ENCODE measurements at places on chromosomes 12 and 14. TPM values are rescaled to one million over a fixed set of nuclear protein-coding genes. Genes with fewer than 3 reads are reported as not detected.

DNA sequence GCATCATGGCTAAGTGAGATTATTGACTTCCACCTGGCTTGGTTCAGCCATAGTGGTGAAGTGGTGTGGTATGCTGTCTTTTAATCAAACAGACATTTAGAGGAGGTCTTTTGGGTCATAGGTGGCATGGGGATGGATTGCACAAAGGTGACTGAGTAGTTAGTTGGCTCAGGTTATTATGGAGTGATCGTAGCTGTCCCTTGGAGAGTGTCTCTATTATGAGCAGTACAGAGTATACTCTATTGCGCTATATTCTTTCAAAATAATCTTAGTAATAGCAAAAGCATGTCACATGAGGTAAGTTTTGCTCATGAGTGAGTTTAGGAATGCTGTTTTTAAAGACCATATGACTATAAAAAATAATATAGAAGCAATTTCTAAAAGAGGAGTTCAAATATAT lies 60.4 kb downstream of the RASSF8 start:
- no peak for DNase-seq

DNA sequence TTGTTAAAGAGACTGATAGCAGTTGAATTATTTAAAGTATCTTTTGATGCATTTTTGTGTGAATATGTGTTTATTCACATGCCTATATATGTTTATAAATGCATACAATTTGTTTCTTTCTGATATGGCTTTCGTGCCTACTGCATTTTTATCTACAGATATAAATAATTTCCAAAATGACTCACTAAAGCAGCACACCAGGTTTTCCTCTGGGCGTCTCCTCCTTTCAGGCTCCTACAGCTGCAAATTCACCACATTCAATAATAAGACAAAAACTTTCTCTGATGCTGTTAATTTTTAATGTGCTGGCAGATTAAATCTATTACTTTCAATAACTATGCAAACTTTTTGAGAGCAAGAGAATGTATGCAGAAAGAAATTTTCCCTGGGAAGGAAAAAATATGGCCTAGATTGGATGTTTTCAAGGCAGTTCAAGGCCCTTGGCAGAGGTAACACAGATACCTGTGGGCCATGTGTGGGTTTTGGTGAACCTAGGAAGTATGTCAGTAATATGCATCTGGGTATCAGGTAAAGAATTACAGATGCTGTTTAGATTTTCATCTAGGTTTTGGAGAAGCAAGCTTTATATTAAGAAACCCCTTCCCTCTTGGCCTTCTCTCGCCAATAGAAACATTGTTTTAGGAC lies 381.8 kb downstream of the EGLN3 start:
- peak; percentile 75 for DNase-seq

DNA sequence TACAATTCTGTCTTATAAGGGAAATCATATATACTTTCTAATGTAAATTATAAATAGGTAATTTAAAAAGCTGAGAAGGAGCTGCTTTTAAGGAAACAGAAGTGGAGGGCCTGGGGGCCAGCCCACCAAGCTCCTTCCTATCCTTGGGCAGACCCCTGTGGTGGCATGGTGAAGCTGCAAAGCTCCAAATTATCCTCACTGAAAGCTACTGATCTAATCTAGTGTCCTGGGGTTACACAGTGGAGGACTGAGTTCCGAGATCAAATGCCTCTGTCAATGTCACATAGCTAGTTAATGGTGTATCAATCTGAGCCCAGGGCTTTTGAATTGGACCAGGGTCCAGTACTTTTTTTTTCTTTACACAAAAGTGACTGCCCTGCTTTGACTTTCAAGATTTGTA lies 355.4 kb downstream of the CEP128 start:
- DNase-seq: no peak

DNA sequence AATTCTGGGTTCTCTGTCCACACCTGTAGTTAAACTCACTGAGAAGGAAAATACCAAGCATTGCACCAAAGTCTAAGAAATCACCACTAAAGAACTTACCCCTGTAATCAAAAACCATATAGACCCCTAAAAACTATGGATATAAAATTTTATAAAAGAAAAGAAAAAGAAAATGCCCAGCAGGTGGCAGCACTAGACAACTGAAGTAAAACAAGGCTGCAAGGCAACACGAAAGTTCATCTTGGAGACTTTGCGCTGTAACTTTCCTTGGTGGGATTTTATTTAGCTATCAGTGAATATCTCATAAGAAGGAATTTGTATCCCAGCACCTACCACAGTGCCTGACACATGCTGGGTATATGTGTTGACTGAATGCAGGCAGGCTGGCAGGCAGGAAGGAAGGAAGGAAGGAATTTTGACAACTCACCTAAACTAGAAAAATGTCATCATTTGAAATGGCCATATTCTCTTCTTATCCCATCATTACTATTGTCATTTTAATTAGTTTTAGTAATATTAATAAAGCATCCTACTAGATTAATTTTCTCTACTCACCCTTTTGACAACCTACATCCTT lies 68.2 kb upstream of the ETV6 start:
- DNase-seq: peak; percentile 65

RASAL1 gene
- not detected for polyA plus RNA-seq

DNA sequence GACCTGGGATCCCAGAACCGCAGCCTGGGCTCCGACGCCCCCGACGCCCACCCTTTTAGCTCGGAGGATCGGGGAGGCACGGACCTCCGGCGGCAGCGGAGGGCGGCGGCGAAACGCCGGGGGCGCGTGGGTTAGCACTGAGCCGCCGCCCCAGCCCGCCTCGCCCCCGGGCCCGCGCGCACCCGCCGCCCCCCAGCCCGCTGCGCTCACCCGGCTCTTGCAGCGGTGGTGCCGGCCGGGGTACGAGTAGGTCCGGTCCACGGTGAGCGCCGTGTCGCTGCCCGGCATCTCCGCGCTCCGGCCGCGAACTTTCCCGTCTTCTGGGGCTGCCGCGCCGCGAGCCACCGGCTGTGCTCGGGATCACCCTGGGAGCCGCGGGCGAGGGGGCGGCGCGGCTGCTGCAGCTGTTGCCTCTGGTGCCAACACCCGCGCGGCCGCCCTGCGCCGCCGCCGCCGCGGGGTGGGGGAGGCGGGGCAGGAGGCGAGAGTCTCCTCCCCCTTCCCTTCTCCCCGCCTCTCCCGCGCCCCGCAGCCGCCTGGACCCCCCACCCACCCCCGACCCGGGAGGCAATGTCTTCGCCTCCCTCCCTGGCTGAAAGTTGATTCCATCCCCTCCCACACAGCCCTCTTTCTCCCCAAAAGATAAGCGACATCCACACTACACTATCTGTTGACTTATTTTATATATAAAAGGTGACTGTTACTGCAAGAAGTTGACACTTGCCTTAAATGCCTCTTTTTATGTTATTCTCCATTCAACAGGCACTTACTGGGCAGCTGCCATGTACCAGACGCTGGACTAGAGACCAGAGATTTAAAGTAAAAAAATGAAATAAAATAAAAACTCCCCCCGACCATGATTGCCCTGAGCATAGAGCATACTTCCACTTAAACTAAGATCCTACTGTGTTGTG lies at the start of gene TMCC3:
Gene TMCC3 (minus strand): TSS at position 415 of the 914 bp plus-strand sequence. CDS start 127 bp downstream, at position 288.
- DNase-seq: peak; percentile 72

TAS2R9 gene
- not detected for polyA plus RNA-seq

DNA sequence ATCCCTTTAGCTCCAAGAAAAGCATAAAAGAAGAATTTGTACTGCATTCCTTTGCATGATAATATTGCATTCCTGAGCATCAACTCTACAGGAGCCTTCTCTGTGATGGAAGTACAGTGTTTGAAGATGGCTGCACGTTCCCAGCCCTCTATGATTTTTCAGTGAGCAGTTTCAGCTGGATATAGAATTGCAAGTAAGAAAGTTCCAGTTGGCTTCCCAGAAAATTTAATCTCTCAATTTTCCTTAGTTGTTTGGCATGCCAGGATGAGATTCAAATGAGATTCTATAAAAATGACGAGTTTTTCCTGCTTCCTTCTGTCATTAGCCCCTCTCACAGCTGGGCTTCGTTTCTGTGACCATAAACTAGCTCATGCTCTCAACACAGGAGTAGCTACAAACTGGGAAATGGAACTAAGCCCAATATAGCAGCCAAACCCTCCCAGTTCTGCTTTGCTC lies 109.9 kb downstream of the TTC8 start:
- no peak for DNase-seq

TMTC1 gene
- polyA plus RNA-seq: 5.8 TPM

GRCh38 chr12:111842556-111843396 lies 748 bp downstream of the MAPKAPK5 start:
- peak; percentile 37 for DNase-seq

DNA sequence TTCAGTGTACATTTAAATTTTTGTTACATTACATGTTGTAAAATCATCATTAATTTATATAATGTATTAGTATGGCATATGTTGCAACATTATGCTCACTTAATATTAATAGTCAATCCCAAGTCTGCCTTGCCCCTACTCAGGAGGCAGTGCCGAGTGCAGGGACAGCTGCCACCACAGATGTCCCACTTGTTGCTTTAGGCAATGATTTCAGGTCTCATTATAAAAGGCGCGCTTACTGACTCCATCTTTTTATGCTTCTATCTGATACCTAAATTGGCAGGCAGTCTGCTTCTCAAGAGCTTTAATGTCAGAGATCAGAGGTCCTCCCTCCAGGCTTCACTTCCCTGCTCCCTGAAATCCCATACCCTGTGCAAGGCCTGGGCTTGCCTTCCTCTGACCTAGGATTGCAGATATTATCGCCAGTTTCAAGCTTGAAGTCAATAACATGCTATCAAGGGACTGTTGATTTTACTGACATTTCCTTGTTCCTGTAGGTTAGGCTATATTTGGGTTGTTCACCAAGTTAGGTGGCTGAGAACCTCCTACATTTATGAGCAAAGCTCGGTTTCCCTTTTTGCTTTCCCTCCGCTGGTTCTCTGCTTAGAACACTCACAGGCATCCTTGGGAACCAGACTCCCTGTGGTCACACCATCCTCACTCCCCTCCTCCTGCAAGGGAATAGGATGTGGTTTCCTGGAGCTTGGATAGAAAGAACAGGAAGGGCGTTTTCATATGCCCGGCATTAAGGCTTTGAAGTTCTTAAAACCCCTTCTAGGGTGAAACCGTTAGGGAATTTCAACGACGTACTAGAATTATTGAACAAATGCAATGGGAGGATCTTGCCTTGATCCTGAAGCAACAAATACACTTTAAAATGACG lies 208.4 kb upstream of the FKBP4 start:
- DNase-seq: no peak

CCDC175 gene
- not detected for polyA plus RNA-seq

KRT73 gene
- polyA plus RNA-seq: not detected

GRCh38 chr12:13220838-13221237 lies 24.3 kb downstream of the EMP1 start:
- no peak for DNase-seq

DNA sequence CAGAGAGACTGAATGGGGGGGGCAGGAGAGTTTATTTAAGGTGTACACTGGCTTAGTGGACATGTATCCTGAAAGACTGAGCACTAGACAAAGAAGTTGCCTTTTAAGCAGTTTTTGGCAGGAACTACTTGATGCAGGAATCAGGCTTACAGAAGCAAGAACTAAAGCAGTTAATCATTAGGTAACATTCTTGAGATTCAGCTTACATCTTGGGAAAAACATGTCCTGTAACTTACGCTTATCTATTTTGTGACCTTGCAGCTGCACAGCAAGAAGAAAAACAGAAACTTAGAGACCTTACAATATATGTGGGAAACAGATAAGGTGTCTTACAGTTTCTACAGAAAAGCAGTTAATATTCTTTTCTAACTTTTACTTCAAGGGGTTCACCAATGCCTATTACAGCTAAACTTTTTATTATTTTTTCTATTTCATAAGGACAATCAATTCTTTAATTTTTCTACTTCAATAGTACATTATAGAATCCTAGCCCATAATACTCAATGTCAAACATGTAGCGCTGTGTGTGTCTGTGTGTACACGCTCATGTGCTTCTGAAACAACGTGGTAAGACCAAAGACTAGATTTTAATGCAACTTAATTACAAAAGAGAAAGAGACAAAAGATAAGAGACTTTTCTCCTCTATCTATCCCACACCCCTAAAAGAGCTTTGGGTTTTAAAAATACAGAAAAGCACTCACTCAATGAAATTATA lies 276.9 kb downstream of the PRKD1 start:
- DNase-seq: no peak

DNA sequence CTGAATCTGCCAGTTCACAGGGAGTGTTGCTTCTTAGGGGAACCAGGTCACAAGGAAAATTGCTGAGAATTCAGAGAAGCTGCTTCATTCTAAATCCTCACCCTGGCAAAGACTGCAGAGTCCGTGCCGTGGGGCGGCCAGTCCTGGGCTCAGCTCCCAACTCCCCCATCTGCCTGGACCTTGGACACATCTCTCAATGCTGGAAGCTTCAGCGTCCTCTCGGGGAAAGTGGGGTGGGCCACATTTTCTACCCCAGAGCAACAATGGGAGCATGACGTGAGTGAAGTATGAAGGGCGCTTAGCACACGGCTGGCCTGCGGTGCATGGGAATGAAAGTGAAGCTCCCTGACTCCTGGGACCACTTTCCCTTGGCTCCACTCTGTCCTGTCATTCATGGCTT lies 31.2 kb downstream of the HVCN1 start:
- DNase-seq: no peak

DNA sequence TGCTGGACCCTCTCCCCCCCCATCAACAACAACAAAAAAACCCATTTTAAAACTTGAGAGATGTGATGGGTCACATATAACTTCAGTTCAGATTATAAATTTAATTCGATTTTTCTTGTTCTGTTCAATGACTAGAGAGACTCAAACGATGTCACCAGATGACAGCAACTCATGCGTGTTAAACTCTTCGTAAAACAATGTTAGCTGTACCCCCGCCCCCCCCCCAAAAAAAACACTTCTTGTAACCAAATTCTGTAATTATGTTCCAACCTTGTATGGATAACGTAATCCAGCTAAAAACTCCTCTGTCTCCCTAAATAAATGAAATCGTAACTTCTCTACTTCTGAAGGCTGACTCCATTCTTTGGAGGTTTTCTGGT lies 614 bp upstream of the NACA start:
- DNase-seq: no peak

- no peak for DNase-seq
Observed at GRCh38 chr14:78071016-78071549, 99.1 kb upstream of the NRXN3 start.
